ENCODE measurements at places on chromosomes 2 and 18.

- no peak for DNase-seq
Observed at GRCh38 chr2:26853751-26854150, 5.8 kb downstream of the DPYSL5 start.

DNA sequence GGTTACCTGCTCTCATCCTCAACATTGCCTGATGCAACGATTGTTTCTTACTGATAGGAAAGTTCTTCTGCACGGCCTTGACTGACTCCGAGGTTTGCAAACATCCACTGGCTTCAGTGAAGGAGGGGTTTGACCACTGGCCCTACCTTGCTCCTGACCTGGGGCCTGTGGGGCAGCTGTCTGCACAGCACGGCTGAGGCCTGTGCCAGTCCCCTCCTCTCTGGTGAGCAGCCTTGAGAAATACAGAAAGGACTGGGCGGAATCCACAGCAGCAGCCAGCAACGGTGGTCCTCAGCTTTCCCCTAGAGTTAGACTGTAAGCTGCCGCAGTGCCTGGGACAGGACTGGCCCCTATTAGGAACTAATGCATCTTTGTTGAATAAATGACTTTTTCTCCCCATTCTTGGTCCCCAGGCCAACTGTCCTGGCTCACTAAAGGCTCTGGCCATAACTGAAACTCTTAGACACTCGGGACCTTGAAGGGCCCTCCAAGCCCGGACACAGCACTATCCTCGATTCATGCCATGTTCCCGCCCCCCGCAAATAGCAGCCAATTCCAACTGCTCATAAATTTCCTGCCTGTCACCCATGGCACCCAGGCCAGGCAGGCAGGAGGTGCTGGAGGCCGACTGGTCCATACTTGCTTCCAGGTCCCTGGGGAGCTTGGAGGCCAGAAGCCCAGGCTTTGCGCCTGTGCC, 26.7 kb downstream of the ATOH8 start:
- DNase-seq = no peak

DNA sequence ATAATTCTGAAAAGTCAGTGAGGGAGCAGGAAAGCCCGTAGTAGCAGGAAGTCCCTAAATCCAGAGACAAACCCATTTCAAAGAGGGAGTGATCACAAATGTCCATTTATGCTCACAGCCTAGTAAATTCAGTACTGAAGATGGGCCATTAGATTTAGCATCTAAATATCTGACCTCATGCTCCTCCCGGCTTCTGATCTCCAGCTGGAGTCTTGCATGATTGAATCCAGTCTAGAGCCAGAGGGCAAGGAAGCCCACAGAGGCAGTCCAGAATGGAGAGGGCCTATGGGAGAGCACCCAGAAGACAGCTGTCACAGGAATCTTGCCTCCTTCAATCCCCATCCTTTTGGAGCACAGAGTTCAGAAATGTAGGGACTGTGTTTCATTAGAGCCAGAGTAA, 16.0 kb upstream of the ST8SIA3 start:
- no peak for DNase-seq

DNA sequence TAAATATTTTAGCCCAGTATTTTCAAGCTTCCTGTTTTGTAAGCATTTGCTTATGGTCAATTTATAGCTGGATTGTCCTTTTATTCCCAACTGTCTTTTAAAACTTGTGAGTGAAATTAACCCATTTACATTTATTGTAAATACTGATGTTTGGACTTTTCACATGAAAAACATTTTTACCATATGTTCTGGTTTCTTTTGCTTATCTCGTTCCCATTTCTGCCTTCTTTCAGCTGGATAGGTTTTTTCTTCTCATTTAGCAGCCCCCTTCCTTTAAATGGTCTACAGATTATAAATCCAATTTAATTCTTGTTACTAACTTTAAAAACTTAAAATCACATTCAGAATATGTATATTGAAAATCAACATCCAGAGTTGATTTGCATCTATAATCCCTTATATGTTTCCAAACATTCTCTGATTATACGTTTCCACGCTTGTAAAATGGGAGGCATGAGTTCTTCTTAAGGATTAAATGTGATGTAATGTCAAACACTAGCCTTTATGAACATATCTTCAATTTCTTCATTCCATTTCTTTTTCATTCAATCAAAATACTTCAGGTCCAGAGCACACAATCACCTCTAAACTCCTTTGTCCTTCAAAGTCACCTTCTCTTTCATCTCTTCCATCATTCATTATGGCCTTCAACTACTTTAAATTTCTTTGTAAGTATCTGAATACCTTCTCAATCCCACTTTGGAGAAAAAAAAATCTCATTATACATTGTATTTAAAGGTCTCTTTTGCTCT, 1.1 kb upstream of the KDM3A start:
- no peak for DNase-seq

- DNase-seq = no peak
Observed at GRCh38 chr18:13163167-13163927, 55.2 kb upstream of the LDLRAD4 start.

- DNase-seq = no peak
Observed at GRCh38 chr2:444937-445884, 157.3 kb upstream of the ALKAL2 start.

GRCh38 chr2:148828941-148829340, 46.1 kb upstream of the KIF5C start:
- no peak for DNase-seq

DNA sequence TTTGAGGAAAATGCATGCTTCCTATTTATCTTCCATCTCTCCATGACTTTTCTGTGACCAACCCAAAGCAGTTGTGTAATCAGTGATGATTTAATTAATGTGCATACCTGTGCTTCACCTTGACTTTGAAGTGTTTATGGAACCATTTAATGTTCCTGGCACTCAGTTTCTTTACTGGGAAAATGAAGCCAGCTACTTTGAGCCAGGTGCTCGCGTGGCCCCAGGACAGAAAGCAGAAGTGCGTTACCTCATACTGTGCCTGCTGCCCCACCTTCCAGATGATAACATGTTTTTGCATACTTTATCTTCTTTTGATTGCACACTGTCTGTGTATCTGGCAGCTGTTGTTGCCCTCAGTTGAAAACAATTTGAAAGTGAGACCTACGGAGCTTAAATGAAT, 61.3 kb downstream of the PMAIP1 start:
- peak; percentile 46 for DNase-seq

- DNase-seq = no peak
Observed at GRCh38 chr18:21747268-21747667, 6.7 kb downstream of the MIB1 start.

DNA sequence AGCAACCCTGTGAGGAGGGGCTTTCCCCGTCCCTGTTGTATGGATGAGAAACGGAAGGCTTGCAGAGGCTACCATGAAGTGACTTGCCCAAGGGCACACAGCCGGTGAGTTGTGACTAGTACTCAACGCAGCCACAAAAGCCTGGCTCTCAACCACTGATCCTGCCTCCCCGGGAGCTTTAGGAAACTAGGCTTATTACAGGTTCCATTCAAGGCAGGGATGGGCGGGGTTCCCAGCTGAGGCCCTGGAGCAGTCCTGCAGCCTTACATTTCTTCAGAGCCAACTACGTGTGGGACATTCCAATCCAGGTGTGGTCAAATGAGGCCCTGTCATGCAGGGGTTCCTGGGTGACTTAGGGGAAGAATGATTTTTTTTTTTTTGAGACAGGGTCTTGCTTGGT, 59.6 kb downstream of the MEX3C start:
- DNase-seq = no peak

GRCh38 chr2:8676191-8676920, 5.5 kb upstream of the ID2 start:
- DNase-seq = no peak

- no peak for DNase-seq
Observed at GRCh38 chr2:62181843-62182242, 14.1 kb upstream of the B3GNT2 start.

- DNase-seq = no peak
Observed at GRCh38 chr2:118459426-118459825, 371.2 kb downstream of the INSIG2 start.

DNA sequence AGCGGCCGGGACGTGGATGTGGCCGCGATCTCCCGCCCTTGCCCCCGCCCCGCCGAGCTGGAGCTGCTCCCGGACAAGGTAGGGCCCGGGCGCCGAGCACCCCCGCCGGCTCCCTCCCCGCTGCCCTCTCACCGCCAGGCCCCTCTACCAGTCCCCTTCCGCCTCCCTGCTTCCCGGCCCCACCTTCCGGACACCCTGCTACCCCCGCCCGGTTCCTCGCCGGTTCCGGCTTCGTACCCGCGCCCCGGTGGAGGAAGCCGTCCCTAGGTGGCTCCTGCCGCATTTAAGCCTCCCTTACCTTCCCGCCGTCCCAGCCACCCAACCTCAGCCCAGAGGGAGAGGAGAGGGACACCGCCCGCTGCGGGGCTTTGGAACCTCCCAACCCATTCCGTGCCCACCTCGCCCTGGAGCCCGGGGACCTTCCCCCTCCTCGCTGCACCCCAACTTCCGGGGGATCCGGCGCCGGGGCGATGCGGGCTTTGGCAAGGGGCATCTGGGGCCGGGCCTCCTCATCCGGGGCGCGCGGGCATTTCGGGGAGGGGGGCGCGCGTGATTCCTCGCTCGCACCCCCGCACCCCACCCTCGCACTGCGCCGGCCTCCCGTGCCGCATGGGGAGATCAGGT, 475 bp downstream of the B3GNT2 start:
- peak; percentile 27 for DNase-seq

DNA sequence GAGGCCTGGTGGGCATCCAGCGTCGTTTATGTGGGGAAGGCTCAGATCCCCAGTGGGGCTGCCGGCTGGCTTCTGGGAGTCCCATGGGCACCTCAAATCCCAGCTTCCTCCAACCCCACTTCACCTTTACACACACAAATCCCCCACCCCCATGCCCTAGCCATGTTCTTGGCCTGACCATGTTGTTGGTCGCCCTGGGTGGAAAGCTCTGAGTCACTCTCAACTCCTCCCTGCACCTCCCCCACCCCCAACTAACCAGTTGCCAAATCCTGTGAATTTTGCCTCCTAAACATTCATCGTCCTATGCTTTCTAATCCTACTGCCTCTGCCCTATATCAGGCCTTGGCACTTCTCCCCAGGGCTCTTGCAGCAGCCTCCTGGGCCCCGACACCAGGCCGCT, 6.4 kb downstream of the TNS1 start:
- DNase-seq = no peak

- DNase-seq = no peak
Observed at GRCh38 chr2:206000776-206001175, 85.2 kb downstream of the INO80D start.
